ENCODE measurements at places on chromosomes 2 and 18.

DNA sequence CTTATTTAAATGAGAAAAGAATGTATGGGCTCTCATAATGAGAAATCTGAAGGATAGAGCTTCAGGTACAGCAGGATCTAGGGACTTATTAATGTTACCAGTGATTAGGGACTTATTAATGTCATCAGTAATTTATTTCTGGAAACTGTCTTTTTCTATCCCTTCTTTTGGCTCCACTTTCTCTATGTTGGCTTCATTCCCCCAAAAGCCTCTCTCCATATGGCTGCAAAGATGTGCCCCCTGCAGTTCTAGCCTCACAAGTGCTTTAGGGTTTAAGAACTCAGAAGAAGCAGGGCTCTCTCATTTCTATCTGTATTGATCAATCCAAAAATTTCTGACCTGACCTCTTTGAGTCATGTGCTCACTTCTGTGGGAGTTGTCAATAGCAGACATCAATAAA is 480.9 kb downstream of the TXNL1 start:
- DNase-seq, result no peak

GRCh38 chr2:23711979-23712755 is 214.8 kb downstream of the ATAD2B start:
- DNase-seq, result no peak

- DNase-seq, result no peak
Observed at GRCh38 chr2:230886206-230886605, 21.5 kb downstream of the ITM2C start.

DNA sequence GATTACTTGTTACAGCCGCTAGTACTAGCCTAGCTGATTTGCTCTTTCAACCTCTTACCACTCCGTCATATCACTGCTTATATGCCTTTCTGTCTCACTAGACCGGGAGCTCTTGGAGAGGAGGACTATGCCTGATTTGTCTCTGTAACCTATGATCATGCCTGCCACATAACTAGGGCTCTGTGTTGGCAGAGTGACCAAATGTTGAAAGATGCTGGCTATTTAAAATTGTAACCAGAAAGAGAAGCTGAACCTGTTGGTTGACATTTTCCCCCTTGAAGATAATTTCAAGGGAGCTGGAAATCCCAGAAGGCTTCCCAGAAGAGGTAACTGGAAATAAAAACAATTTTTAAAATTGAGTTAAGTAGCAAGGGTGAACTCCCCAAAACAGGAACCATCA is 124.1 kb upstream of the MYCN start:
- no peak for DNase-seq

DNA sequence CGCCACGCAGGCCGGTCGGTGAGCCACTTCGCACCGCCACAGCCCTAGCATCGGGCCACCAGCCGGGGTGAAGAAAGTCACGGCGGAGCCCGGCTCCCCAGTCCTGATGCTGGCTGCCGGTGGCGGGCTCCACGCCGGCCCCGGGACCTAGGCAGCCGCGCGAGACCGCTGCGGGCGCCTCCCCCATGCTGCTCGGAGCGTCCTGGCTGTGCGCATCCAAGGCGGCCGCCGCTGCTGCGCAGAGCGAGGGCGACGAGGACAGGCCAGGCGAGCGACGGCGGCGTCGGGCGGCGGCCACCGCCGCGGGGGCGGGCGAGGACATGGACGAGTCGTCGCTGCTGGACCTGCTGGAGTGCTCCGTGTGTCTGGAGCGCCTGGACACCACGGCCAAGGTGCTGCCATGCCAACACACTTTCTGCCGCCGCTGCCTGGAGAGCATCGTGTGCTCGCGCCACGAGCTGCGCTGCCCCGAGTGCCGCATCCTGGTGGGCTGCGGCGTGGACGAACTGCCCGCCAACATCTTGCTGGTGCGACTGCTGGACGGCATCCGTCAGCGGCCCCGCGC is 433 bp downstream of the SH3RF3 start:
- DNase-seq, result no peak

GRCh38 chr2:215454519-215455246 is 18.8 kb upstream of the FN1 start:
- DNase-seq, result no peak

- DNase-seq, result peak; percentile 25
Observed at GRCh38 chr18:50716902-50717301, 102.9 kb downstream of the MRO start.

GRCh38 chr2:111623380-111623779 is 260.6 kb downstream of the ANAPC1 start:
- no peak for DNase-seq

DNA sequence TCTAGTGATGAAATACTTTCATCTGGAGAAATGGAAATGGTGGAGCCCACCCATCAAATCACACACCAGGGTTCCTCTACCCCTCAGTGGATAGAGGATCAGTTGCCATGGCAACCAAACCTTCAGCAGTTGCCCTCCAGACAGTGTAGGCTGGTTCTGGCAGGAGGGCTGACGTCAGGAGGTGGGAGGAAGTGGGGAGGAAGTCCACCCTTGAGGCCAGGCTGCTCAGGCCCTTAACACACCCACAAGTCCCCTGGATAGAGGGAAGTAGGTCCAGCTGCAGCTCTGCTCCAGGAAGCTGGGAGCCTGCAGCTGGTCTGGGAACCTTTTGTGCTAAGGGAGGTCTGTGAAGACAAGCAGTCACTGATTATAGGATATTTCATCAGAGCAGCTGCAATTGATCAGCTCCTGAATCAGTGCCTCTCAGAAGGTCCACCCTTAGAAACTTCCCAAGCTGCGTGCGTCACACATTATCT is 186.6 kb downstream of the MTX2 start:
- DNase-seq, result peak; percentile 3

DNA sequence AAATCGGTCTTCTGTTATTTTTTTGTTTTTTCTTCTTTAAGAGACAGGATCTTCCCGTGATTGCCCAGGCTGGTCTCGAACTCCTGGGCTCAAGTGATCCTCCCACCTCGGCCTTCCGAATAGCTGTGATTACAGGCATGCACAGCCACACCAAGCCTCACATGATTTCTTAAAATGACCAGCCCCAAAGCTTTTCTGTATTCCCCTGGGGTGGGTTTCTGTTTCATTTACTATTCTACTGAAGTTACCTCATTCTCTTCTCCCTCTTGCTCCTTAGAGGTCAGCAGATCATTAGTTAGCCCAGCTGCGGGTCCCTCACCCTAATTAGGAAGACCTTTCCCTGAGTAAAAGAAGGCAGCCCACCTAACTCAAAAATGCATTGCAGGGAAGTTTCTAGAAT is 27.6 kb downstream of the SLC1A4 start:
- no peak for DNase-seq

DNA sequence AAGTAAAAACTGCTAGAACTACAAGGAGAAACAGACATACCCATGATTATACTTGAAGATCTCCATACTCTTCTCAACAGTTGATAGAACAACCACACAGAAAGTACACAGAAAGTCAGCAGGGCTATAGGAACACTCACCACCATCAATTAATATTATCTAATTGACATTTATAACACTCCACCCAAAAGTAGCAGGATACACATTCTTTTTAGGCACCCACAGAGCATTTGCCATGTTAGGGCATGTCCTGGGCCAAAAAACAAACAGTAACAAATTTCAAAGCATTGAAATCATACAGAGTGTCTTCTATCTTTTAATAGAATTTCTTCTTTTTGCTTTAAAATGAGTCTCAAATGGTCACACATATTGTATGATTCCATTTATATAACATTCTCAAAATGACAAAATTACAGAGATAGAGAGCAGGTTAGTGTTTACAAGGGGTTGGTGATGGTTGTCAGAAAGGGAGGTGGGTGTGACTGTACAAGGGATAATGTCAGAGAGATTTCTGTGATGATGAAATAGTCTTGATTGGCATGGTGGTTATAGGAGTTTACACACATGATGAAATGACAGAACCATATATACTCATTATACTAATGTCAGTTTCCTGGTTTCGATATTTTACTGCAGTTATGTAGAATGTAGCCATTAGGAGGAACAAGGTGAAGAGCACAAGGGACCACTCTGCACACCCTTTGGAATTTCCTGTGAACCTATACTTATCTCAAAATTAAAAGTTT is 82.8 kb downstream of the NCK2 start:
- no peak for DNase-seq

Measured in Ammon's horn (tissue), 1 donor.